Fibroblast of lung (primary cell): ENCODE measurements at places on chromosomes 3 and 15.

GRCh38 chr15:99738021-99738847, 5.0 kb upstream of the LYSMD4 start:
- DNase-seq = no peak

GRCh38 chr3:4233488-4233887, 69.7 kb upstream of the SETMAR start:
- DNase-seq = no peak

DNA sequence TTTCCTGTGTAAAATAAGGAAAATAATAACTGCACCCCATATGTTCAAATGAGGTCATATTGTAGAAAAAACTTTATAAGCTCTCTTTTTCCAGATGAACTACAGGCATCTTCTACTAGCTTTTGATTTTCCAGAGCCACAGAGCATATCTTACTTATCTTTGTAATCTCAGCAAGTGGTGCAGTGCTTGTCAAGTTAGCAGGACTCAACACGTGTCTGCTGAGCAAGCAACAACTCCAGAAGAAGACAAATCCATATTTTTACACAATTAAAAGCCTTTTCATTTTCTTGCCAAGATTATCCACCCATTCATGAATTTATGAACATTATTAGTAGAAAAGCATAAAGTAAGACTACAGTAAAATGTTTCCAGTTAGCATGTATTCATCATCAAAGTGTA, 14.4 kb upstream of the TSC22D2 start:
- DNase-seq = no peak

DNA sequence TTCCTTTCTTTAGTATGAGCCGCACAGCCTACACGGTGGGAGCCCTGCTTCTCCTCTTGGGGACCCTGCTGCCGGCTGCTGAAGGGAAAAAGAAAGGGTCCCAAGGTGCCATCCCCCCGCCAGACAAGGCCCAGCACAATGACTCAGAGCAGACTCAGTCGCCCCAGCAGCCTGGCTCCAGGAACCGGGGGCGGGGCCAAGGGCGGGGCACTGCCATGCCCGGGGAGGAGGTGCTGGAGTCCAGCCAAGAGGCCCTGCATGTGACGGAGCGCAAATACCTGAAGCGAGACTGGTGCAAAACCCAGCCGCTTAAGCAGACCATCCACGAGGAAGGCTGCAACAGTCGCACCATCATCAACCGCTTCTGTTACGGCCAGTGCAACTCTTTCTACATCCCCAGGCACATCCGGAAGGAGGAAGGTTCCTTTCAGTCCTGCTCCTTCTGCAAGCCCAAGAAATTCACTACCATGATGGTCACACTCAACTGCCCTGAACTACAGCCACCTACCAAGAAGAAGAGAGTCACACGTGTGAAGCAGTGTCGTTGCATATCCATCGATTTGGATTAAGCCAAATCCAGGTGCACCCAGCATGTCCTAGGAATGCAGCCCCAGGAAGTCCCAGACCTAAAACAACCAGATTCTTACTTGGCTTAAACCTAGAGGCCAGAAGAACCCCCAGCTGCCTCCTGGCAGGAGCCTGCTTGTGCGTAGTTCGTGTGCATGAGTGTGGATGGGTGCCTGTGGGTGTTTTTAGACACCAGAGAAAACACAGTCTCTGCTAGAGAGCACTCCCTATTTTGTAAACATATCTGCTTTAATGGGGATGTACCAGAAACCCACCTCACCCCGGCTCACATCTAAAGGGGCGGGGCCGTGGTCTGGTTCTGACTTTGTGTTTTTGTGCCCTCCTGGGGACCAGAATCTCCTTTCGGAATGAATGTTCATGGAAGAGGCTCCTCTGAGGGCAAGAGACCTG, 13.2 kb downstream of the GREM1 start:
- DNase-seq = peak; percentile 65

GRCh38 chr3:11386465-11387113, 114.4 kb downstream of the ATG7 start:
- DNase-seq = peak; percentile 27

DNA sequence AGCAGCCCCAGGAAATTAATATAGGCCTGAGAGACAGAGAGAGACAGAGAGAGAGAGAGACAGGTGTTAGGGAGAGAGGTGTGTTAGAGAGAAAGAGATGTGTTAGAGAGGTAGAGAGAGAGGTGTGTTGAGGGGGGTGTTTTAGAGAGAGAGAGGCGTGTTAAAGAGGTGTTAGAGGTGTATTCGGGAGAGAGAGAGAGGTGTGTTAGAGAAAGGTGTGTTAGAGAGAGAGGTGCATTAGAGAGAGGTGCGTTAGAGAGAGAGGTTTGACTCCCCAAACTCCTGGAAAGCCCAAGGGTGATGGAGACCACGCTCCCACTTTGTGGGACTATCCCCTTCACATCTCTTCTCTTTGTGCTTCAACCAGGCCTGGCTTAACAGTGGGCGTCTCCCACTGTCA, 95.5 kb downstream of the CACNA2D3 start:
- no peak for DNase-seq

GRCh38 chr3:95815828-95816227, 998.6 kb upstream of the EPHA6 start:
- no peak for DNase-seq

DNA sequence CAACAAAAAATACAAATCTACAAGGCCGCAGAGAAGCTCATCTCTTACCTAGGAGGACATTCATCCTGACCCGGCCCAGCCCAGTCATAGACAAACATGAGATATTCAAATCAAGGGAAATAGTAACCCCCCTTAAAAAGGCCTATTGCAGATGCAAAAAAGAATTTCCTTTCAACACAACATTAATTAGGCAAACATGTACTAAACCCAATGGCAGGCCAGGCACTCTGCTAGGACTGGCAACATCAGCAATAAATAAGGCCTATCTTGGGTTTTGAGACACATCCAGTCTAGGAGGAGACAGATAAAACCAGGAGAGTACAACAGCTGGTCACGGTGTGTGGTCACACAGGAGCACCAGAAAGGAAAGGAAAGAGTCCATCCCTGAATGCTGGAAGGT, 61.4 kb downstream of the ADCY5 start:
- no peak for DNase-seq

DNA sequence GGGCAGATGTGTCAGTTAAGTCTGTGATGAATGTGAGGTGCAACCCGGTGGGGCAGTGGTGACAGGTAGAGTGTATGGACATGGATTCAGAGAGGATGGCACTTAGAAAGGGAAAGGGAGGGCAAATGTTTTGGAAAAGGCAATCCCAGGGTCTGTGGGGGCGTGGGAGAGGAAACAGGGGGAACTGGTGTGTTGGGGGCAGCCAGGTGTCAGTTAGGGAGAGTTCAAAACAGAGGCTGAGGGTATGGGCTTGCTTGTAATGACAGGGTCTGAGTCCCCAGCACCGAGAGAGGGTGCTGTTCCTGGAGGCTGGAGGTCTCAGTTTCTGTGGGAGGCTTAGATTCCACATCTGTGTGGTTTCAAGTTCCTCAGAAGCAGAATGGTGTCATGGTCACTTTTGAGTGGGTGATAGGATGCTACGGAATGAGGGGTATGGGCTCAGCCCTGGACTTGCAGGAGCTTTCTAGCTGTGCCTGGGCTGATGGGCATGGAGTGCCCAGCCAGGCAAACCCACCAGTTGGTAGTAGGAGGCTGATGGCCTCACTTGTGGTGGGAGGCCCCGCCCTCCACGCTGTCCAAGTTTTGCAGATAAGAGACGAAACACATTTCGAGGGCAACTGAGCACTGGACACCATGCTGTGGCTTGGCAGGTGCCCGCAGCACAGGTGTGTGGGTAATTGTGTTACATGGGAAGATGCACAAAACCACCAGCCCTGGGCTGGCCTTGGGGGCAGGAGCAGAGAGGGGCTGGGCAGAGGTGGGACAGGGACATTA, 209.4 kb downstream of the RPLP1 start:
- DNase-seq = no peak

DNA sequence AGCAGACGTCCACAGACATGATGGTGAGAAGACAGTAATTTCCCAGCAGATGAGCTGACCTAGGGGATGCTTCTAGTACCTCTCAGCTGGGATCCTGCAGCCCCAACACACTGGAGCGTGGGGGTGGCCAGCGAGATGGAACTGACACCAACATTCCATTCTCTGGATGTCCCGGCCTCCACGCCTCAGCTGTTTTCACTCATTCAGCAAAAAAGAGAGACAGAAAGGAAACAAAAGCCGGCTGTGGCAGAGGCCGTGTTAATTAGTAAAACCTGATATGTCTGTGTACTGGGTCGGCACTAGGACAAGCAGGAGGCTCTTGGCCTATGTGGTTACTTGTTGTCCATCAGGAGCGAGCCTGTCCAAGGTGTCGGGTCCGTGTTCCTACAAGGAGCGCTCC, 82.6 kb upstream of the MYZAP start:
- no peak for DNase-seq

DNA sequence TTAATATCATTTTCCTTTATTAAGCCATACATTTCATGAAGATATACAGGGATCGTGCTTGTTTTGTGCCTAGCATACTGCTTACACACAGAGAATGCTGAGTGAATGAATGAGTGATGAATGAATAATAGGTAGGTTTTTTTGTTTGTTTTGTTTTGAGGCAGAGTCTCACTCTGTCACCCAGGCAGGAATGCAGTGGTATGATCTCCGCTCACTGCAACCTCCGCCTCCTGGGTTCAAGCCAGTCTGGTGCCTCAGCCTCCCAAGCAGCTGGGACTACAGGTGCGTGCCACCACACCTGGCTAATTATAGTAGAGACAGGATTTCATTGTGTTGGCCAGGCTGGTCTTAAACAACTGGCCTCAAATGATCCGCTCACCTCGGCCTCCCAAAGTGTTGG, 400.0 kb downstream of the ROBO1 start:
- DNase-seq = no peak

- no peak for DNase-seq
Observed at GRCh38 chr3:29755416-29755815, 474.5 kb downstream of the RBMS3 start.

- no peak for DNase-seq
Observed at GRCh38 chr15:63178034-63178433, 11.4 kb upstream of the RAB8B start.
